NCI-H524 treated with DMSO at 0.1 percent for 48 hours (cell line): ENCODE measurements at places on chromosomes 11 and 22.
A peak's percentile ranks its signal among the peaks of the same experiment; 100 is the strongest.

DNA sequence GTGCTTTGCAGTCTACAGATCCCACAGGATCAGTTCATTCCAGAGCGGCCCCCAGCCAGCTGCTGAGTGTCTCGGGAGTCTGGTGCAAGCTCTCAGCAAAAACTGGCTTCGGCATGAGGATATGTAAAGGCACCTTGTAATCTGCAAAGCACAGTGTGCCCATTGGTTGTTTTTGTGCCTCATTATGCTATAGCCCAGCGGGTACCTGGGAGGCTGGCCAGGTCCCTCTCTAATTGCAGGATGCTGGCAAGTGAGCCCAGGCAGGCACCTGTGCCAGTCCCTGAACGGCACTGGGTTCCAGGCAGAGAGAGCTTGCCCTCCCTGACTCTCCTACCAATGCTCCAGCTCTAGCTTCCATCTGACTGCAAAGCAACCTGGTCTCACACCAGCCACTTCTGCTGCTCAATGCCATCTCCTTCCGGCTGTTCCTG is 128.7 kb downstream of the DSCAML1 start:
- DNase-seq: no peak

DNA sequence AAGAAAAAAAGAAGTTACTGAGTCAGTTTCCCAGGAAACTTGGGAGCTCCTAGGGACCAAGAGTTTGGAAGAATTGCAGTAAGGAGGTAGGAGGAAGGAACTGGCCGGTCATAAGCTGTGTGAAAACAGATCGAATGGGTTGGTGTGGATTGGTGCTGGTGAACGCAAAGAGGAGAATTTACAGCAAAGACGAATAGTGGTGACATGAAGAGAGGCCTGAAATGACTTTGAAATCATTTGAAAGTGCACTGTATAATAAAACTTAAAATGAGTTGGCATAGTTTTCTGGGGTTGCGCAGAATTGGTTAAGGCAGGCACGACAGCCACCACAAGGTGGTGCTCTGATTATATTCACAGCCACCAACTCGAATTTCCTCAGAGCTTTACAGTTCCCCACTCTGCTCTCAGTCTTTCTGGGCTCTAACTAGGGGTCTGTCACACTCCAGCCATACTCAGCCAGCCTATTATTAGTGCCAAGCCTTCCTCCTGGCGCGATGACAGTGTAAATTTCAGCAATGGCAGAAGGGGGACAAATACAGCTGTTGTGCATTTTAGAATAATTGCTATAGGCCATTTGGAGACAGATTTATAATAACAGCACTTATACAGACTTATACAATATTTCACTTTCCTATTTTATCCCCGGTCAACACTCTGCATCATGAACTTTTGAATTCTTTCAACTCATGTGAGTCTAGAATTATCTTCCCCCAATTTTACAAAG is 8.3 kb upstream of the HTR3B start:
- DNase-seq: peak; percentile 19

GRCh38 chr22:47164514-47165337 is 402.3 kb downstream of the TBC1D22A start:
- no peak for DNase-seq

- no peak for DNase-seq
Measured at GRCh38 chr11:88431675-88432341, 94.3 kb upstream of the CTSC start.

DNA sequence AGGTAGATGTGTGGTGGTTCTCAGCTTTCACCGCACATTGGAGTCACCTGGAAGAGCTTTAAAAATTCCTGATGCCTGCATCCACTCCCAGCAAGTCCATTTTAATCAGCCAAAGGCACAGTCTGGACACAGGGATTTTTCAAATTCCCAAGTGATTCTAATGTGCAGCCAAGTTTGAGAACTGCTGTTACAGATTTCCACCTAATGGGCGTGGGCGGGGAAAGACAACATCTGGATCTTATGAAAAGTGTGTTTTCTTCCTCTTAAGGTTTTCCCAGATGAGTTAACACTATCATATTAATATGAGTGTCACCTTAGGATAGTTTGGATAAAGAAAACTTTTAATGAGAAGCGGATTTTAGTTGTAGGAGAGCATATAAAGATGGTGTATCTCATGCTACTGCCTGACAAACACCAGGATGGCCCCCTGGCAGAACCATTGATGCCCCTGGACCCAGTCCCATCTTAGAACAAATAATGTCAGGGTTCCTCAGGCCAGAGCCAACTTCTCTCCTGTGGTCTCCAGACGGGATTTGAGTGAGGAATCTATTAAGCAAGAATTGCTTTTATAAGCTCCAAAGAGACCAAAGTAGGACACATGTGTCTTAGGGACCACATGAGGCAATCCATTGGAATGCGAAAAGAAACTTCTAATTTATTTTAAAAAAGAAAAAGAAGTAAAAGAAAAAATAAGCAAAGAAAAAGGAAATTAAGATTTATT is 31.9 kb downstream of the POU2AF1 start:
- no peak for DNase-seq

GRCh38 chr11:107562647-107563208 is 2.8 kb downstream of the ALKBH8 start:
- DNase-seq: no peak

DNA sequence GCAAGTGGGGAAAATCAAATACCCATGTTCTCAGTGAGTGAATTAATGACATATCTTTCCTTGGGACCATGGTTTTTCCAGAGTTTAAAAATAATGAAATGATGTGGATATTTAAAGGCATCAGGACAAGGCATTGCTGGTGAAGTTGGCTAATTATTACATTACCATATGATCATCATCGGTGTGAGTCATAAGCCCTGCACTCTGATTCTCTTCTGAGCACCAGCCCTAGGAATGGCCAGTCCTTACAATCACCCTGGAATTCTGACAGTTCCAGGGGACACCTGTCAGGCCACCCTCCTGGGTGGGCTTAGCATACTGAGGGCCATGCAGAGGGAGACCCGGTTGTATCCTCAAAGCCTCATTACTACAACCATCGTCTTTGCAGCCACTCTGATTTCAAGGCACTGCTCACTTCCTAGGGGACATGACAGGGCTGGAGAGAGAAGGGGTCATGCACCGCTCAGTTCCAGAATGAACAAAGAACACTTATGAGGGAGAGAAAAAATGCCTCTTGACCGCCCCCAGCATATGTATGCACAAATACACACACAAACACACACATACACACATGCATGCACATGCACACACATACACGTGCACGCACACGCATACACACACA is 365.0 kb downstream of the MIAT start:
- no peak for DNase-seq

DNA sequence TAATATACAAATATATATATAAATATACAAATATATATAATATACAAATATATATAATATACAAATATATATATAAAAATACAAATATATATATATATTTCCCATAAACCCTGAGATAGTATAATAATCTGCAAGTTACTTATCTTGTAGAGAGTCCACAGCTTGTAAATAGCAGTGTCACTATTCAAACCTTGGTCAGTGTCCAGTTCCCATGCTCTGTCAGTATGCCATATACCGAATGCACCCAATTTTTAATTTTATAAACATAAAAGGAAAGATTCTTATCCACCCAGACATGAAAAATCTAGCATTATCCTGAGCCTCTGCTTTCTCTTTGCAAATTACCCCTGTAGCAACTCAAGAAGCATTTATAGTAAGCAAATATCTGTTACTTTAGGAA is 21.6 kb upstream of the CTSC start:
- DNase-seq: no peak

DNA sequence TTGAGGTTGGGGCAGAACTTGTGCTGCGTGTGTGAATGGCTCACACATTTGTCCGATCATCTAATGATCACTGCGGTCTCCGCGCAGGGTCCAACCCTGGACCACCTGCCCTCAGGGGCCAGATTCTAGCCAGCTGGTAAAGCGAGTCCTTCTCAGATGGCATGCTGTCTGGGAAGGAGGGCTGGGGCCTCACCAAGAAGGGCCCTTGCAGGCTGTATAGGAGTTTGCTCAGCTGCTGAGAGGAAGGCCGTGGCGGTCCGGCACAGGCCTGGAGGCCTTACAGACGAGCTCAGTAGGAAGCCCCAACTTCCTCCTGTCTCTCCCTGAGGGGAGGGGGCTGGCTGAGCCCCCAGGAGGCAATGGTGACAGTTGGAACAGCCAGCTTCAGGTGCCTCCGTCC is 13.7 kb downstream of the PHLDA2 start:
- no peak for DNase-seq

GRCh38 chr11:30392221-30392784 is 69.4 kb downstream of the ARL14EP start:
- peak; percentile 22 for DNase-seq

DNA sequence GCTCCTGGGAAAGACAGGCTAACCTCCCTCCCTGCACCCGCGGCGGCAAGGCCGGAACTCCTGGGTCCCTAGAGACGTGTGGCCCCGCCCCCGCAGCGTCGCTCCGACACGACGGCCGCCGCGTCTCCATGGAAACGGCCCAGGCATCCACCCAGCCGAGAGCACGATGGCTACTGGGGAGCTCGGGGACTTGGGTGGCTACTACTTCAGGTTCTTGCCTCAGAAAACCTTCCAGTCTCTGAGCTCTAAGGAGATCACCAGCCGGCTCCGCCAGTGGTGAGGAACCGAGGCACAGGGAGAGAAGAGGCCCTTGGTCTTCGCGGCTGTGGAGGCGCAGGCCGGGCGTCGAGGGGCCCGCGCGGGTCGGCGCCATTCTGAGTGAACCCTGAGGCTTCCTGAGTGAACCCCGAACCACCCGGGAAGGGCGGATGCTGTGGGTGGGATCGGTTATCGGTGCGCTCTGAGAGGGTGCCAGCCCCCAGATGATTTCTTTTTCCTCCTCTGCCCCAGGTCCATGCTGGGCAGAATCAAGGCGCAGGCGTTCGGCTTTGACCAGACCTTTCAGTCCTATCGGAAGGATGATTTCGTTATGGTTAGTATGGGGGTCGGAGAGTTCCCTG is at the start of gene CFAP300:
TSS of gene CFAP300 (plus strand) at position 133 of the 620 bp plus-strand sequence. CDS start at position 167, 34 bp downstream.
- peak; percentile 1 for DNase-seq

DNA sequence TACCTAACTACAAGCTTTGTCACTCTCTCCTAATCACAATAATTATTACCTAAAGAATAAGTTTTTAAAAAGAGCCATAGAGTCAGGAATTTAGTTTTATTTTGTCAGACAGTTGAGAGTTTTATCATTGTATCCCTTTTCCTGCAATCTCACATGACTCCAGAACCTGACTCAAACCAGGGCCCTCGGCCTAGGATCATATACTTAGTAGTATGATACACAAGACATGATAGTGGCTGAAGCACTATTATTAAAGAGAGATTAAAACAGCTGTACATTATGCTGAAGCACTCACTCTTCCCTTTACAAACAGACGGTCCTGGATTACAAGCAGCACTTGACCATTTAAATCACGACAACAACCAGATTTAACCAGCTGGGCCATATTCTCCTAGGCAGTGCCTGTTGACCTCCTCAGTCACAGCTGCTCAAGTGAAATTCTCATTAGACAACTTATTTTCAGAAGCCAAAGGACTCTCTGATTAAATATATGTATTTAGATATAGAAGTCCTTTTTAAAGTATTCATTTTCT is 44.0 kb downstream of the SOX6 start:
- DNase-seq: peak; percentile 96

DNA sequence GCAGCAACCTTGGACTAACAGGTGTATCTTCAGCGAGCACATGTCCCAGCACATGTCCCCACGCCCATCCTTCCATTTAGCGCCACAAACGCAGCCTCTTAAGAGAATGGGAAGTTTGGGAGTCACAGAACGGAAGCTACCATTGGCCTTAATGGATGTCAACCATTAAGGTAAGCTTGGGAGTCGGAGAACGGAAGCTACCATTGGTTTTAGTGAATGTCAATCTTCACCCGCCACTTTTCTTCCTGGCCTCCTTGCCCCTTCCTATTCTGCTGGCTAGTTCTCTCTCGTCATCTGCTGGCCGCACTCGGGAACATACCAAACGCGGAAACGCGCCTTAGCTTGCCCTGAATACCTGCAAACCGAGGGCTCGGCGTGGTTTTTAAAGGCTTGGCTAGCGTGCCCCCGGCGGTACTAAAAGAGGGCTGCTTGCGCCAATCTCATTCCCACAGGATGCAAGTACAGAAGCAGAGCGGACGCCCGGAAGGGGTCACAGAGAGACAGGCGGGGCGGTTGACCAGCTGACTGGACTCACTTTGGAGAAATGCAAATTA is 24.3 kb downstream of the GLYATL1 start:
- no peak for DNase-seq

DNA sequence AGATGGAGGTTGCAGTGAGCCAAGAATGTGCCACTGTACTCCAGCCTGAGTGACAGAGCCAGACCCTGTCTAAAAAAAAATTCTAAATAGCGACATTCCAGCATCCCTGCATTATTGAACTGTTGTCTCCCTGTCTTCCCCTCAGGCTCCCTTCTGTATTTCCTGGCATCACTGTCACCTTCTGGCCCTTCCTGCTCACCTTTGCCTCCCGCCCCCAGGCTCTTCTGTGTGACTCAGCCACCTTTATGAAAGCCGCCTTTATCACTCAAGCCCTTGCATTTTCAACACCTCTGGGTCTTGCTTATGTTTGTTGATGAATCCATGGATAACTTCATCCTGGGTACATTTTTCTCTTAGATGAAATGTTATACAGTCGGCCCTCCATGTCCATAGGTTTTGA is 21.1 kb downstream of the UBASH3B start:
- DNase-seq: no peak

DNA sequence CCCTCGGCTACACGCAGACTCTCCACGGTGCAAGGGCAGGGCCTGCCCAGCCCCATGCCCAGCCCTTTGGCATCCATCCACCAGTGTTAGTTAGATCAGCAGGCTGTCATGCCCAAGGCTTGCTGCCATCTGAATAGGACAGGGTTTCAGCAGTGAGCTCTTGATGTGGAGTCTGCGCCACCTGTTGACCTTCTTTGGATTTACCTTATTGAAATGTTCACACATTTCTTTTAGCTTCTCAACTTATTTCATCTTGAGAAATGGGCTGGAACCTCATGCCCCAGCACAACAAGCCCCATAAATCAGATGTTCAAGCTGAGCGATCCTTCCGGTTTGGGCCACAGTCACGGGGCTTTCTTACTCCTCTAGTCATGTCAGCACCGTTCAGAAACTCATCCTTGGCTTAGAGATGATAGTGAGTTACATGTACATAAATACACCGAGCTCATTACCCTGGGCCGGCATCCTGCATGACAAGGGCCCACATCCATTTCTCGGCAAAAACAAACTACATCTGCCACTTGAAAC is 61.7 kb downstream of the PARVB start:
- DNase-seq: no peak

DNA sequence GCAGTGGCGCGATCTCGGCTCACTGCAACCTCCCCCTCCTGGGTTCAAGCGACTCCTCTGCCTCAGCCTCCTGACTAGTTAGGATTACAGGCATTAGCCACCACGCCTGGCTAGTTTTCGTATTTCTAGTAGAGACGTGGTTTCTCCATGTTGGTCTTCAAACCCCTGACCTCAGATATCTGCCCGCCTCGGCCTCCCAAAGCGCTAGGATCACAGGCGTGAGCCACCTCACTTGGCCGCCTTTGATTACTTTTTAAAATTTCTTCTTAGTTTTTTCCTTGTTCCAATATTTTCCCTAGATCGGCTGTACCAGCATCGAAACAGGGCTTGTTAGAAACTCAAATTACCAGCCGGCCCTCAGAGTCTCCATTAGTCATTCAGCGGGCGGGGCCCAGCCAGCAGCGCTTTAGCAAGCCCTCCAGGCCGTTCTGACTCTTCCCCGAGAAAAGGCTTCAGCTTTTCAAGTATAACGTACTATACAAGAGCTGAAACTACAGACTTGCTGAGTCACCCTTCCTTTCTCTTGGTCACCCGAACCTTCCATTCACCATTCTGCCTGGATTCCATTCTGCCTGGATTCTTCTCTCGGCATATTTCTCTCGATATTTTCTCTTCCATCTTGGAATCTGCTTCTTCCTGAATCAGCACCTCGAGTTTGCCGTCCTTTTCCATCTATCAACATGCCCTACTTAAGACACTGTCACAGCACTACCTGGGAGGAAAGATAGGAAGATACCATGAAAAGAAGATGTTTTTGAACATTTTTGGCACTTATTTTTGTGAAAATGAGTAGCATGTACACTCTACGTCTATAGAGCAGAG is 6.7 kb upstream of the CAPRIN1 start:
- DNase-seq: no peak
